Pulmonary artery endothelial cell (primary cell): ENCODE measurements at places on chromosomes 5 and 9. TPM values are rescaled to one million over a fixed set of nuclear protein-coding genes. Genes with fewer than 3 reads are reported as not detected.

The ZNF608 gene
- 11.7 and 21.6 TPM in 2 replicates for total RNA-seq

The SOX30 gene
- total RNA-seq, result not detected in 2 replicates

The NCS1 gene
- total RNA-seq, result 40.5 and 44.1 TPM in 2 replicates

The LARP1 gene
- total RNA-seq, result 54.3 and 72.1 TPM in 2 replicates

The OTP gene
- not detected in 2 replicates for total RNA-seq

The SLC6A7 gene
- total RNA-seq, result not detected in 2 replicates

The CBY3 gene
- 0.26 TPM in 1 of 2 replicates, not detected in the other for total RNA-seq

The DBH gene
- not detected in 2 replicates for total RNA-seq

The PCDHGA10 gene
- 3.1 and 4.0 TPM in 2 replicates for total RNA-seq

The DCTN4 gene
- total RNA-seq, result 29.9 and 34.8 TPM in 2 replicates

The PRDM9 gene
- total RNA-seq, result not detected in 2 replicates

The NIM1K gene
- 0.07 TPM in 1 of 2 replicates, not detected in the other for total RNA-seq

The SREK1 gene
- total RNA-seq, result 57.9 and 82.9 TPM in 2 replicates

The GABRG2 gene
- not detected in 2 replicates for total RNA-seq

The BICD2 gene
- total RNA-seq, result 48.7 and 58.1 TPM in 2 replicates

The CSF1R gene
- not detected in 2 replicates for total RNA-seq

The LCN2 gene
- not detected in 2 replicates for total RNA-seq

The SLC23A1 gene
- total RNA-seq, result not detected in 2 replicates

The TAS2R1 gene
- total RNA-seq, result not detected in 2 replicates

The NXNL2 gene
- total RNA-seq, result not detected in 2 replicates

The SLCO6A1 gene
- total RNA-seq, result not detected in 2 replicates

The TESK1 gene
- 4.3 and 6.9 TPM in 2 replicates for total RNA-seq

The OR1B1 gene
- total RNA-seq, result 0.07 TPM in 1 of 2 replicates, not detected in the other

The SPARC gene
- 1,269 and 1,423 TPM in 2 replicates for total RNA-seq

The GRIN3A gene
- total RNA-seq, result under 0.01 TPM in 1 of 2 replicates, not detected in the other

The SLC46A2 gene
- not detected in 2 replicates for total RNA-seq

The DNAH5 gene
- 0.07 and 0.49 TPM in 2 replicates for total RNA-seq

The C5orf24 gene
- total RNA-seq, result 55.1 and 59.4 TPM in 2 replicates

The HAVCR2 gene
- total RNA-seq, result 0.07 TPM in 1 of 2 replicates, not detected in the other

The CCL19 gene
- total RNA-seq, result not detected in 2 replicates

The LVRN gene
- 0.13 and 0.18 TPM in 2 replicates for total RNA-seq

The DDX4 gene
- not detected in 2 replicates for total RNA-seq
